ENCODE measurements at places on chromosomes 1 and 21.

GRCh38 chr1:67890857-67891256 lies 57.6 kb upstream of the GNG12 start:
- DNase-seq, result no peak

- DNase-seq, result no peak
These were observed 59.5 kb downstream of the ZBTB17 start for GRCh38 chr1:15916417-15916816.

DNA sequence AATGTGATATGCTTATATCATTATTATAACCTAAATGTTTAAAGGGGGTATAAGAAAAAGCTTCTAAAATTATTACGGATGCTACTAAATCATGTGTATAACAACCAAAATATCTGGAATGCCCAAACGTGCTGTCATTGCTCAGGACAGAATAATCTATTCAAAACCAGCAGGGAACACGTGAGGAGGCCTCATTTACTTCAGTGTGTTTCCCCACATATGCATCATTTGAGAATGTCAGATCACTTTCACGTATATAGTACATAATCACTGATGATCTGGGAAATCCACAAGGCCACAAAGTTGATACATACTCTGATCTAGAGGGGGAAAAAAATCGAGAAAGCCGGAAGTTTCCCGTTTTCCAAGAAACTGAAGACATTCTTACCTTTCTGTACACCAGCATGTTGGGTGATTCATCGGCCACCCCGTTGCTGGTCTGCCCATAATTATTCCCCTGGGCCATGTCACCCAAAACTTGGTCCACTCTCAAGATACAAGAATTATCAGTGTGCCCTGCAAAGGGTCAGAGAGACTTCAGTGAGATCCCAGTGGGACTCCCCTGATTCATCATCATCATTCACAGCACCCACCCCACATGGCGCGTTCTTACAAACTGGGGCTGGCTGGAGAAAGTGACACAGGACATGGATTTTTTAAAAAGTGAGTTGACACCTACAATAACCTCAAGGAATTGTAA lies 1.5 kb downstream of the RGS7 start:
- DNase-seq, result peak; percentile 4

GRCh38 chr1:73781251-73781650 lies 416.7 kb downstream of the LRRIQ3 start:
- DNase-seq, result no peak

DNA sequence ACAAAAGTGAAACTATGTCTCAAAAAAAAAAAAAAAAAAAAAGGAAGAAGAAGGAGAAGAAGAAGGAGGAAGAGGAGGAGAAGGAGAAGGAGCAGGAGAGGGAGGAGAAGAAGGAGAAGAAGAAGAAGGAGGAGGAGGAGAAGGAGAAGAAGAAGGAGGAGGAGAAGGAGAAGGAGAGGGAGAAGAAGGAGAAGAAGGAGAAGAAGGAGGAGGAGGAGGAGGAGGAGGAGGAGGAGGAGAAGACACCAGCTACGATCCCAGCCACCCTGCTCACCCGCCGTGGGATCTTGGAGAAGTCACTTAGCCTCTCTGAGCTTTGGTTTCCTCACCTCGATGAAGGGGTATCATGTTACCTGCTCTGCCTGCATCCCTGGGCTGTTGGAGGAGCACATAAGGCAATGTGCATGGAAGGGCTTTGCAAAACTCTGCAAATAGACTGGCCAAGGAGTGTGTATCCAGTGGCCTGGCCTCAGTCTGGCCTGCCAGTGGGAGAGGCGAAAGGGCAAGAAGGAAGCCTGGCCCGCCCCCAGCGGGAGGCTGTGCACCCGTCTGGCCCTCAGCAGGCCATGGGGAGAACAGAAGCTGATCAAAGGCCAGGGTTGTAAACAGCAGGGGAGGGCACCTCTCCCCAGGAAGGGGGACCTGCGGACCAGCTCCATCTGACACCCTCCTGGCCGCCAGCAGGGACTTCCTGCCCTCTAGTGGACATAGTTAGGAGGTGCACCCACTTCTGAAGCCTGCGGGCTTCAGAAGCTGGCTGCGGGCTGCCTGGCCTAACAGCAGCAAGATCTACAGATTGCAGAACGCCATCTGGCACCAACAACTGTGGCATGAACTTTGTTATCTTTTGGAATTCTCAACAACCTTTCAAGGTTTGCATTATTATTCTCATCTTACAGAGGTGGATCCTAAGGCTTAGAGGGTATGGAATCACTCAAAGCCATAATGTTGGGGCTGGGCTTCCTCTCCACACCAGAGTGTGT lies 19.2 kb upstream of the CDK18 start:
- peak; percentile 76 for DNase-seq

DNA sequence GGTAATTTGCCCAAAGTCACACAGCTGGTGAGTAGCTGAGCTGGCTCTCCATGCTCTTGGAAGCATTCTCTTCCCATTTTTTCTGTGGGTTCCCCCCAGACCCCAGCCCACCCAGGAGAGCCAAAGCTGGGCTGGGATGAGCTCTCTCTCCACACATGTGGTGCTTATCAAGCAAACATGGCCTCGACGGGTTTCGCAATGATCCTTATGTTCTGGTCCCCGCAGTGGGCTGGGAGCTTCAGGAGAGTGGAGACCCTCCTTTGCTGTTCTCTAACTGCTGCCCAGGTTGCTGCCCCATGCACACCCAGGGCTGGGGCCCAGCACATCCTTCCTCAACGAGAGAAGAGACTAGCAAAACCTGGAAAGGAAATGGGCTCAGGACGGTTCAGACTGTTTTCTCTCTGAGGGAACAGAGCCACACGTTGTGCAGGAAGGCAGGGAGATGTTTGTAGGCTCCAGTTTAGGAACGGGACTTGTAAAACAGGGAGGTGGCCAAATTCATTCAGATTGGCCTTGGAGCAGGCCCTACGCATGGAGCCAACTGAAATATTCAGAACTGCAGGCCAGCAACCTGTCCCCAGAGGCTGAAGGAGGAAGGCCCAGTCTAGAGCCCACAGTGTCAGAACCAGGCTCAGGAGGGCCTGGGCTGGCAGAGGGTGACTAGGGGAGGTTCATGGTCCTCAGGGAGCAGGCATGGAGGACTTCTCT lies 27.2 kb upstream of the CSF1 start:
- no peak for DNase-seq

GRCh38 chr1:14513111-14513510 lies 85.4 kb upstream of the KAZN start:
- DNase-seq, result no peak

DNA sequence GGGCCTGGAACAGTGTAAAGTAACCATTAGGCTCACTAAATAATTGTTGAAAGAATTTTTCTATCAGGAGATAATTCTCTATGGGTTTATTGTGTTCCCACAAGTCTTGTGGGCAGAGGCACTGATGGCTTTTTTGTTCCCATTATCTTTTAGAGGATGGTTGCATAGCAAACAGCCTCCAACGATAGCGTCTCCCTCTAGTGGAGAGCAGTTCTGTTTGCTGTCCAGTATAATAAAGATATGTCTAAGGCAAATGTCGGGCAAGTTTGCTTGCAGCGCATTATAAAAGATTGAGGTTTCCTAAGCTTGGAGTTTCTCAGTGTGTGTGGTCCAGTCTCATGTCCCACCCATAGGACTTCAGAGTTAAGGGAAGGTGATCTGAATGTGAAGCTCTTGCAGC lies 1.3 kb upstream of the SLC6A17 start:
- DNase-seq, result no peak

DNA sequence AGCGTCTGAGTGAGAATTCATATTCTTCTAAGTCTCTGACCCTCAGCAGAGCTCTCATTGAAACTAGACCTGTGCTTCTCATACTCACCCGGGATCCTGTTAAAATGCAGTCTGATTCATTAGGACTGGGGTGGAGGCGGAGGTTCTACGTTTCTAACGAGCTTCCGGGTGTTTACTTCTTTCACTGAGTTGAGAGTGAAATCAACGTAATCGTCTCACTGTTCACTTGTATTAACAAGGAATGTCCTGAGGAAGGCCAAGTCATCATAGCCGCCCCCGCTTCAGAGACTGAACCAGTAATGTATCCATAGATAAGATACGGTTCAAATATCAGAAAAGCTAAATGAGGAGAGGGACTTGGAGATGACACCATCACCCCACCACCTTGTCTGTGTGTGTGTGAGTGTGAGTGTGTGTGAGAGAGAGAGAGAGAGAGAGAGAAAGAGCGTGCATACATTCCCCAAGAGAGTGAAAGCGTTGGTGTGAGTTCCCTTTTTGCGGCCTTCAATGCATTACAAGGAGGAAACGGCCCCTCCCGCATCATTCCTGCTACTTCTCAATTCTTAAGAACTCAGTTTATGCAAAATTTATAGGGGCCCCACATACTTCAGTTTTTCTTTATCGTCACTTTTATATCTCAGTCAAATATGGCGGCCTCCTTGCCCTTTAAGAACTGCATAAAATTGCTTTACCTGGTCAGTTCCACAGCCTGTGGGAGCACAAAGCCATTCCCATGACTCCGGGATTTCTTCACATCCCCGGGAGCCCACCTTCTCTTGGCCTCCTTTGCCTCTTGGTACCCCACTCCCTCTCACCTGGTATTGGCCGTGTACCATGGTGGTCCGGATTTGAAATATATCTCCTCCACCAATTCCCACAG lies 19.8 kb downstream of the KMO start:
- no peak for DNase-seq

DNA sequence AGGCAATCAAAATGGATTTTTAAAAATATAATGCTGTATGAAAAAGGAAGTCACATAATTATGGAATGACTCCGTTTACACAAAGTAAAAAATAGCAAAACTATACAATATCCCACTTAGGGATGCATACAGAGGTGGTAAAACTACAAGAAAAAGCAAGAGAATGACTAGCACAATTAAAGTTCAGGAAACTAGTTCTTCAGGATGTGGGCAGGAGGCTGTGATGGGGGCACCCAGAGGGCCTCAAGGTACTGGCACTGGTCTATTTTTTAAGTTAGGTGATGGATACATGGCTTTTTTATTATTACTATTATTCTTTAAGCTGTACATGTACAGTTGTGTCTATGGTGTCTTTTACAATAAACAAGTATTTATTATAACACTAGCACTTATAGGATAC lies 1.4 kb upstream of the ZC3H12A start:
- DNase-seq, result peak; percentile 23

DNA sequence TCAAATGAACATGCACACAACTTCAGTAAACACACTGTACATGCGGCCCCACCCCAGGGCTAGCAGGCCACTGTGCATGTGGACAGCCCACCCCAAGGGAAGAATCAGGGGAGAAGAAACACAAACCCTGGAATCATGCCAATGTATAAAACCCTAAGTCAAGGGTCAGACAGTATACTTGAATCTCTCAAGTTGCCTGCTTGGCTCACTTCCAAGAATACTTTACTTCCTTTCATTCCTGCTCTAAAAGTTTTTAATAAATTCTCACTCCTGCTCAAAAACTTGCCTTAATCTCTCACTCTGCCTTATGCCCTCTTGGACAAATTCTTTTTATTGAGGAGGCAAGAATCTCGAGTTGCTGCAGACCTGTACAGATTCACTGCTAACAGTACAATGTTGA lies 231.2 kb upstream of the CACYBP start:
- no peak for DNase-seq

DNA sequence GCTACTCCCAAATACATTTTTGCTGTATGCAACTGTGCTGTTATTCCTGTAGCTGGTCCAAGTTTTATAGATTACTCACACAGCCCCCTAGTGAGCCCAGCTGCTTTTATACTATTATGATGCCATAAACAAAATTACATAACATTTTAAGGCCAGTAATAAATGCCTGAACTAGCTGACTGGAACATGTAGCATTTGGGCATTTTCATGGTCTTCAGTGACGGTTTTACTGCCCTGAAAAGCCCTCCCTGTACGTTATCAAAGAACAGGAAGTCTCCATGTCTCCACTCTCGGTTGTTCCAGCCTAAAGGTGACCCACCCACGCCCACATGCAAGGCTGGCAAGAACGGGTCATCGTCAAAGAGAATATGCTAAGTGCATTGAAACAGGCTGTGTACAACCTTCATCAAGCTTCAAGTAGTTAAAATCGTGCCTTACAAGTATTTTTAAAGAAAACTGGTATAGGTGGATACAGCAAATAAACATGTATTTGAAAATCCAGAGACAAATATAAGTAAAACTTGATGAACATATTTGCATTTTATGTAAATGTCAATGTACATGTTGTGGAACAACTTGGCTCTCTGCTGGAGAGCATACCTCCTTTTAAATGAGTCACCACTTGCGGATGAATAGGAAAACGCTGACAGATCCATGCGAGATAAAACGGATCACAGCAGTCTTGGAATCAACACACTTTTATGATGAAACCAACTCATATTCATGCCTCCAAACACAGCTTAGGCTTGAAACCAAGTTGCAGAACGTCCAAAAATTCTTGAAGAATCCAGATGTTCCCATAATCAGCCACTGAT lies 520.5 kb downstream of the SMYD3 start:
- no peak for DNase-seq

DNA sequence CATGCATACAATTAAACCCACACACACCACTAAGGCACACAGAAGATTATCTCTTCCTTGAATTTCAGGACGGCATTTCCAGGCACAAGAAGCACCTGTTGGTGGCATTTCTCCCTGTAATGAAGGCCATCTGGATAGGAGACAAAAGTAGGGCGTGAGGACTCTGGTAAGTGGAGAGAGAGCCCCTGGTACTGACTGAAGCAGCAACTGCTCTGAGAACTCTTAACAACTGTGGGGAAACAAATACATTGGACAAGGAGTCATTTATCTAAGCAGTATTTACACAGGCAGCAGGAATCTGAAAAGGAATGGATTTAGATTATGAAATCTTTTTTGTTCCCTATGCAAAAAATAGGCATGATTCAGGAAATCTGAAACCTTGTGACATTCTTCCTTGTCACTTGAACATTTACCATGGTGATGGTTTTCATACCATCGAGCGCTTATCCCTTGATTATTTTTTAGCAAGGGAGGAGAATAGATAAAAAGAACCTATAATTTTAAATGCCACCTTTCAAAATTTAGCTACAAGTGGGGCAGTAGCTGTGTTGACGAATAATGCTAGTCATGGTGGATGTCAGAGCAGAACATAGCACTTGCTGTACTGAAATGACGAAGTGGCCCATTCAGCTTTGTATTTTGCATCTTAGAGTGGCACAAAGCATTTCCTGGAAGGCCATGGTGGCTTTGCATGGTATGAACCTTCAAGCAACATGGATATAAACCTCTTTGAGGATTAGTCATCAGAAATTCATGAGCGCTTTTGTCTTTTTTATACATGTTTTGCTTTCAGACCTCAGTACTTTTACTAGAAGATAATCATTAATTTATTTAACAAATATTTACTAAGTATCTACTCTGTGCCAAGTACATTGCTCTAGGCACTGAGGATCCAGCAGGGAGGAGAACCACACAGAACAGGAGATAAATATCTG lies 362.0 kb downstream of the ADGRL2 start:
- no peak for DNase-seq

DNA sequence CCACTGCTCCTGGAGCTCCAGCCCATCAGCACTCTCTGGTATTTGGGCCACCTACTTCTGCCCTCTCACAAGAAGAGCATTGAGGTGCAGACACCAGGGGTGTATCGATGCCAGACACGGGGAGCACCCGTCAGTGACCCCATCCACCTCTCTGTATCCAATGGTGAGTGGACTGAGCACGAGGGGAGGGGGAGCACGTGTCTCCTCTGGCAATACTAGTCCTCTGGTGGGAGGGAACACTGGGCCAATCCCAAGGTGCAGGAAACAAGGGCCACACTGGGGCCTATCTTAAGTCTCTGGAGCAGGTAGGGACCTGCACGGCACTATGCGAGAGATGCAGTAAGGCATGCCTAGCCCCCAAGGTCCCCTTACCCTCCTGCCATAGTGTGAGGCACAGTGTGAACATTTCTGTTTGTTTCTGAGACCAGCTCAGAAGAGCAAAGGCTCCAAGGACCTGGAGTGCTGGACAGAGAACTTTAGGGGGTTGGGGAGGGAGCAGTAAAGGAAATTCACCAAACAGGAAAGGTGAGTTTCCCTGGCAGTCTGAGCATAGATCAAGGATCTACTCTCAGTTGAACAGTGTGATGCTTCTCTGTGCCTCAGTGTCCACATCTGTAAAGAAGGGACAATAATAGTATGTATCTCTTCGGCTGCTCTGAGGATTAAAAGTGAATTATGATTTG lies 2.3 kb downstream of the FCRLB start:
- no peak for DNase-seq
